ENCODE measurements at places on chromosomes 5 and 9. TPM values are rescaled to one million over a fixed set of nuclear protein-coding genes. Genes with fewer than 3 reads are reported as not detected.
A peak's percentile ranks its signal among the peaks of the same experiment; 100 is the strongest.

Gene TMEM174
- not detected for total RNA-seq

Gene LECT2
- total RNA-seq = not detected

Gene PCA3
- not detected for total RNA-seq

DNA sequence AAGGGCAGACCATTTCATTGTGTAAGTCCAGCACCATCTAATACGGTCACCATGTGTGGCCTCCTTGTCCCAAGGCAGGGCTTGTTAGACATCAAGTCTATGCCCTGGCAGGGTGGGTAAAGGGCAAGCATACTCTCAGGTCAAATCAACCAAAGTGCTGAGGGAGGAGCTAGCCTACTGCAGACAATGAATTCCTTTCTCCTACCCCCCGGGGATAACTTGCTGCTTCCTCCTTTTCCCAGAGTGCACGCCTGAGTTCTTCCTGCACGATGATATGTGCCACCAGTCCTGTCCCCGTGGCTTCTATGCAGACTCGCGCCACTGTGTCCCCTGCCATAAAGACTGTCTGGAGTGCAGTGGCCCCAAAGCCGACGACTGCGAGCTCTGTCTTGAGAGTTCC lies 71.4 kb downstream of the RFK start:
- no peaks in the 10 kb centered on the region for H3K27me3 ChIP-seq
- H3K36me3 ChIP-seq = no peaks in the 10 kb centered on the region
- H3K27ac ChIP-seq = no peak overlapping the region
- no peak for DNase-seq

GRCh38 chr5:179224741-179225140 lies 120.5 kb downstream of the ADAMTS2 start:
- peaks cover 9% of the 10 kb centered on the region for H3K4me1 ChIP-seq
- DNase-seq = no peak
- no peak overlapping the region for H3K4me3 ChIP-seq
- H3K27ac ChIP-seq = no peak overlapping the region

- no peak overlapping the region for H3K4me3 ChIP-seq
- H3K36me3 ChIP-seq = no peaks in the 10 kb centered on the region
- peak; percentile 78 for DNase-seq
- H3K27ac ChIP-seq = no peak overlapping the region
- peaks cover 1% of the 10 kb centered on the region for H3K4me1 ChIP-seq
- no peaks in the 10 kb centered on the region for H3K27me3 ChIP-seq
Observed at GRCh38 chr5:73093943-73094342, 26.4 kb upstream of the TMEM171 start.

DNA sequence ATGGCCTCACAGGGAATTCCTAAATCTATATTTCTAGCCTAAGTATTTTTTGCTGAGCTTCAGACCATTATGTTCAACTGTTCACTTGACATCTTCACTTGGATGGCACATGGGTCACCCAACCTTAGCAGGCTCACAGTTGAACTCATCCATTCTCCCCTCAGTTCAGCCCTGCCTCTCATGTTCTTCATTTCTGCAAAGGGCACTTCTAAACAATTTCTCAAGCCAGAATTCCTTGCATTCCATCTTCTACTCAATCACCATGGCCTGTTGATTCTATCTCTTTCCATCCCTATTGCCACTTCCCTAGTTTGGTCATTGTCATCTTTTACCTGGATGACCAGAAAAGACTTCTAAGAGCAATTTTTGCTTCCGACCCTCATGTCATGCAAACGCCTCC lies 7.3 kb upstream of the RGS3 start:
- no peaks in the 10 kb centered on the region for H3K27me3 ChIP-seq
- H3K4me1 ChIP-seq = peaks cover 15% of the 10 kb centered on the region
- H3K27ac ChIP-seq = peak overlapping the region; percentile 100
- no peak overlapping the region for H3K4me3 ChIP-seq

- no peak overlapping the region for H3K27ac ChIP-seq
- H3K27me3 ChIP-seq = no peaks in the 10 kb centered on the region
- no peaks in the 10 kb centered on the region for H3K4me1 ChIP-seq
- no peak overlapping the region for H3K4me3 ChIP-seq
- DNase-seq = no peak
Observed at GRCh38 chr5:158832731-158833130, 267.0 kb downstream of the EBF1 start.

GRCh38 chr5:172166030-172166826 lies 21.8 kb downstream of the STK10 start:
- no peak overlapping the region for H3K4me3 ChIP-seq
- DNase-seq = no peak
- peaks cover 17% of the 10 kb centered on the region for H3K4me1 ChIP-seq
- H3K27me3 ChIP-seq = no peaks in the 10 kb centered on the region
- H3K36me3 ChIP-seq = 0 out of 2 replicates have a peak, but pooled peaks cover 3% of the 10 kb centered on the region
- no peak overlapping the region for H3K27ac ChIP-seq

GRCh38 chr5:149550594-149551226 lies 529 bp downstream of the CSNK1A1 start:
- H3K4me1 ChIP-seq = no peaks in the 10 kb centered on the region
- no peak for DNase-seq
- H3K27me3 ChIP-seq = no peaks in the 10 kb centered on the region
- peak overlapping the region; percentile 81 for H3K4me3 ChIP-seq
- H3K27ac ChIP-seq = peak overlapping the region; percentile 100

GRCh38 chr9:19409401-19410194 lies 789 bp downstream of the ACER2 start:
- no peak for DNase-seq
- peak overlapping the region; percentile 44 for H3K27ac ChIP-seq
- peak overlapping the region; percentile 84 for H3K4me3 ChIP-seq
- no peaks in the 10 kb centered on the region for H3K27me3 ChIP-seq
- H3K4me1 ChIP-seq = no peaks in the 10 kb centered on the region

Data from IMR-90 (cell line).